ENCODE measurements at places on chromosomes 4 and X.

DNA sequence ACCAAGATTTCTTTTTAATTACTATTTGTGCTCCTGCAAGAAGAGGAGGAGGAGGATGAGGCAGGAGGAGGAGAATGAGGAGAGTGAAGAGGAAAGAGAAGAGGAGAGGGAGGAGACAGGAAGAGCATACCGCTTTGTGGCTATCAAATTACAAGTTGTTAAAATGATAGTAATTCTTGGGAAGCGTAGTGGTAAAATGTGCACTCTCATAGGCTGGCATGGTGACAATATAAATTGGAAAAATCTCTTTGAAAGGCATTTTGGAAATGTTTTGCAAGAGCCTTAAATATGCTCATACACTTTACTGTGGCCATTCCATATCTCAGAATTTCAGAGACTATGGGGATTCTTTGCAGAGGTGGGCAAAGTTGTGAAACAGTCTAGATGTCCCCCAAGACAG lies 53.2 kb downstream of the MXRA5 start:
- DNase-seq = no peak

- DNase-seq = no peak
Measured at GRCh38 chrX:130106071-130106470, 4.2 kb downstream of the ELF4 start.

- no peak for DNase-seq
Measured at GRCh38 chrX:103124284-103124683, 31.3 kb upstream of the NXF3 start.

GRCh38 chrX:1589356-1590130 lies 1.9 kb upstream of the AKAP17A start:
- no peak for DNase-seq

- DNase-seq = no peak
Measured at GRCh38 chr4:40165916-40166315, 30.9 kb upstream of the RHOH start.

DNA sequence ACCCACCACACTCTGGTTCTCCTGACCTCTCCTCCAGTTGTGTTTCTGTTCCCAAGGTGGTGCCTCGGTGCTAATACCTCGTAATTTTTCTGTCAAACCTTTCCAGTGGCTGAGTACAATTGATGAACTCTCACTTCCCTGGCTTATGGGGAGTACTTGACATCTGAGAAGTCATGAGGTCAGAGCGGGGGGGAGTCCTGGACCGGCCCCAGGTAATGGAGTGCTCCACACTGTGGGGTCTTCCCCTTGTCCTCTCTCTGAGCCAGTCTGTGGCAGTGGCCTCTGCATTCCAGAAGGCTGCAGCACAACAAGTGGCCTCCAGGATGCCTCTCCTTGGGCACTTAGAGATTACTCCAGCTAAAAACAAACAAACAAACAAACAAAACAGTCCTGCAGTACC lies 122.5 kb upstream of the TRIM2 start:
- DNase-seq = no peak

GRCh38 chr4:56038487-56039162 lies 89.9 kb downstream of the CEP135 start:
- no peak for DNase-seq

- no peak for DNase-seq
Measured at GRCh38 chr4:118351851-118352827, 664 bp downstream of the PRSS12 start.

DNA sequence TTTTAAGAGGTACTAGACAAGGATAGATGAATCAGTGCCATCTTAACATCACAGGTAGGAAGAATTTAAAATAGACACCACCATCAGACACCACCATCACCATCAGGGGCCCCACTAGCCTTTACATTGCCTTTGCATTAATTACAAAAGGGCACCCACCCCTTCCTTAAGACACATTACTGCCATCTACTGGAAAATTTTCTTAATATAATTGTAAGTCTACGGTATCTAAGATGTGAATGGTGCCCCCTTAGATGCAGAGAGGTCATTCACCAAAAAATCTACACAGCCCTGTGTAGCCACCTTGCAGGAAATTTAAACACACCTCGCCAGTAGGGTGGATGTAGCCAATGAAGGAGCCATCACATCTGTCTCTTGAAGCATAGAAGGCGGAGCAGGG lies 184.1 kb downstream of the MID1IP1 start:
- DNase-seq = peak; percentile 75

All from OCI-LY7 (cell line).